Left kidney (tissue), 8 donors: ENCODE measurements at places on chromosomes 5 and 9. TPM values are rescaled to one million over a fixed set of nuclear protein-coding genes. Genes with fewer than 3 reads are reported as not detected.

Gene CCDC180
- polyA plus RNA-seq: 30.0 TPM

Gene C1QTNF2
- 0.73 TPM for polyA plus RNA-seq

Gene ZNF618
- 47.9 TPM for polyA plus RNA-seq

GRCh38 chr9:99414321-99414720 lies 192.2 kb downstream of the SEC61B start:
- DNase-seq: no peak

- DNase-seq: no peak
Observed at GRCh38 chr9:95556521-95556920, 39.8 kb upstream of the PTCH1 start.

DNA sequence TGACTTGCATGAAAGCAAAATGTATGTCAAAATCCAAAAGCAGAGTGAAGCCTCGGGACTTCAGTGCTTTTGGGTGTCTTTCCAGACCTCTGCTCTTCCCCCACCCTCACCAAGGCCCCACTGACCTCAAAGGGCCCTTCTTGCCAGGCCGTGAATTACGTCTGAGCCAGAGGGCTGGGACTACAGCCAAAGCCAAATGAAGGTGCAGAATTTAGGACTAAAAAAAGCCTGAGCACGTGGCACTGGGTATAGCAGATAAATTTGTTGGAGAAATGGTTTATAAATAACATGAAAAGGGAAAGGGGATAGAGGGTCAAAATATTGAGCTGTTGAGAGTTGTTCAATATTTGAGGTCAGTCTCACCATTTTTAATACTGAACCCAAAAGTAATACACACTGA lies 163.4 kb downstream of the GHR start:
- no peak for DNase-seq

DNA sequence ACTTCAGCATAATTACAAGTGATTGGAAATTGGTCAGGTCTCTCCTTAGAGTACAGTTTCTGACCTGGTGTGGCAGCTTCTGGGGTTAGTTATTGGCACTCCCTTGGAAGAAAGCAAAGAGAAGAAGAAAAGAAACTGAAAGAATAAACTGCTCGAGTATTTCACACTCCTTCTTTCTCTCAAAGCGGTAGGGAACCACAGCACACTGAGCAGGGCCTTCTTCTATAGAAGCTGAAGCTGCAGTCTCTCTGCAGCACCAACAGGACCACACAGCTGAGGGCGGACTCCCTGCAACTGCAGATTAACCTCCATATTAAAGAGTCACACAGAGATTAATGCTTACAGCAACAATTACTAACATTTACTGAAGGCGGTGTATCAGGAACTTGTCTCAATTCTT lies 152.0 kb downstream of the TRPM6 start:
- no peak for DNase-seq

GRCh38 chr5:91026466-91026865 lies 356.7 kb downstream of the ARRDC3 start:
- DNase-seq: no peak

DNA sequence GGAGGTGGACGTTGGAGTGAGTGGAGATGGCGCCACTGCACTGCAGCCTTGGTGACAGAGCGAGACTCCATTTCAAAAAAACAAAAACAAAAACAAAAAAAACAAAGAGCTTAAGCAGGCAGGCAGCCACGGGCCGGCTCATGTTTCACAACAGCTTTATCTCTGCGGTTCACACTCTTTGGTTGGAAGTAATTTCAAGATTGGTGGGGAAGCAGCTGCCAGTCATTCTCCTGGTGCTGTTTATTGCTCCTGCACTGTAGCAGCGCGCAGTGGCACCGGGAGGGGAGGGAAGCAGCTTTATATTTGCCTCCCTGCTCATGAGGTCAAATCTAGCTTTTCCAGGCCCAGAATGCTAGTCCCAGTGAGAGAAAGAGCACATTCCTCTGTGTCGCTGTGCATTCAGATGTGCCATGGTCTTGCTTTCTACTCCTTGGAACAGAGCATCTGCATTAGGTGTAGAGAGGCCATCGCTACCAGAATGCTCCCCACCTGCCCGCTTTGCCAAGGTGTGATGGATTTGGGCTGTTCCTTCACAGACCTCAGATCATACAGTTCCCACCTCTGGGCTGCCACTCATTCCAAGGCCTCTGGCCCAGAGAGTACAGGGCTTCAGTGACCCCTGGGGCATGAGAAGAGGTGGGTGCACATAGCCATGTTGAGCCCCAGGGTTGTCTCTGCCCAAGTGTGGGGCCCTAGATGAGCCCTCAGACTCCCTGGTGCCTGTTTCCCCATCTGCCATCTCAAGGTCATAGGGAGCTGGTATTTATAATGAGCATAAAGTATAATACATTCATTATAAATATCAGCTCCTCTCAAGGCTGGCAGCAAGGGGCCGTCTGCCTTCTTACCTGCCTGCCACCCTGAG lies 270.4 kb downstream of the MED10 start:
- no peak for DNase-seq

Gene C6
- polyA plus RNA-seq: 3.6 TPM

Gene SCGB3A2
- 0.73 TPM for polyA plus RNA-seq

Gene PCDHGB6
- polyA plus RNA-seq: 7.3 TPM

Gene NR6A1
- polyA plus RNA-seq: 1.7 TPM

Gene IFNA21
- polyA plus RNA-seq: not detected

Gene GRIN3A
- 1.9 TPM for polyA plus RNA-seq

Gene F2RL2
- polyA plus RNA-seq: 0.71 TPM

- no peak for DNase-seq
Observed at GRCh38 chr5:3269395-3270169, 326.1 kb upstream of the IRX1 start.

Gene C5orf52
- not detected for polyA plus RNA-seq

Gene KCNMB1
- polyA plus RNA-seq: 1.1 TPM

Gene SLC46A2
- polyA plus RNA-seq: 0.12 TPM

Gene FBP2
- polyA plus RNA-seq: 0.10 TPM

- no peak for DNase-seq
Observed at GRCh38 chr9:137552022-137552768, 516 bp downstream of the MRPL41 start.

Gene ANKRD18A
- polyA plus RNA-seq: 5.3 TPM

Gene C9orf152
- polyA plus RNA-seq: 0.45 TPM

Gene RNF183
- 5.1 TPM for polyA plus RNA-seq

GRCh38 chr9:14306672-14307660 lies 7.0 kb downstream of the NFIB start:
- no peak for DNase-seq

DNA sequence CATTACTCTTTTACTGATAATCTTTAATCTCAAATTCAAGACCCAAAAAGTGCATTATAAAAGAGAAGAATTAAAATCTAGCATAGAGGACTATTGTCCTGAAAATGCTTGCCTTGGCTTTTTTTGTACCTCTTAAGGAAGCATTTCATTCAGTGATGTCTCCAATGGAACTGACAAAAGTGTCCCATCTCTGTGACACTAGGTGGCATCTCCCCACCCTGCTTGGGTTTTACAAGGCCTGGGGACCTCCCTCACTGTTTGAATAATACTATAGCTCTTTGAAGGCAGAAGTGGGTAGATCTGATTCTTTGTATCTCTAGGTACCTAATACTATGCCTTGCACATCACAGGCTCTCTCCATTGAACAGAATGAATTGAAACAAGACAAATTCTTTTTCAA lies 180.6 kb downstream of the EPB41L4A start:
- no peak for DNase-seq

Gene ACSL6
- 1.4 TPM for polyA plus RNA-seq

DNA sequence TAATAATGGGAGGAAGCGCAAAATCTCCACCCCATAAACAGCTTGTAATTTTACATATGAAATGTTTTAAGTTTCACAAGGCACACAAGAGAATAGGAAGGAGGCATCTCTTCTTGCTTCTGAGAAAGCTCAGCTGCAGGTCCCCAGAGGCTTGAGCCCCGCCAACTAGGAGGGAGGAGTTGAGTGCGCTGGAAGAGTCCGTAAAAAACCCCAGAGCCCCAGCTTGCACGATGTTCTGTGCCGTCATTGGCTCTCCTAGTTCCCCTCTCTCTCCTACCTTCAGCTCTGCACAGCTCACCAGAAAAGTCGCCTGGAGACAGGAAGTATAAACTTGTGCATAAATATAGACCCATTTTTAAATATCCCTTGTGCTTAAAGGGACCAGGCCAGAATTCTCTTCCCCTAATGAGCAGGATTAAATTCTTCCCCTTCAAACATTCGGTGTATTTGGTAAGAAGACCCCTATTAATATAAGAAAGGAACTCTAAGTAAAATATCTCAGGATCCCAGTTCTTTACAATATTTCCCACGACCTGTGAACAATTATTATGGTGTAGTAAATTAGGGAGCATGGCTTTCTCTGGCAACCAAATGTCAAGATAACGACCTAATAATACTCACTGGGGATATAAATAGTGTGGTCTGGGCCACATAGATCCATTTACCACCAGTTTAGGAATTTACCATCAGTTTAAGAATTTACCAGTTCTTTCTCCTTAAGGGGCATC lies 13.7 kb downstream of the GLRX start:
- peak; percentile 36 for DNase-seq

Gene PDZD2
- 22.1 TPM for polyA plus RNA-seq

GRCh38 chr5:167939686-167940085 lies 351.8 kb upstream of the WWC1 start:
- DNase-seq: no peak

DNA sequence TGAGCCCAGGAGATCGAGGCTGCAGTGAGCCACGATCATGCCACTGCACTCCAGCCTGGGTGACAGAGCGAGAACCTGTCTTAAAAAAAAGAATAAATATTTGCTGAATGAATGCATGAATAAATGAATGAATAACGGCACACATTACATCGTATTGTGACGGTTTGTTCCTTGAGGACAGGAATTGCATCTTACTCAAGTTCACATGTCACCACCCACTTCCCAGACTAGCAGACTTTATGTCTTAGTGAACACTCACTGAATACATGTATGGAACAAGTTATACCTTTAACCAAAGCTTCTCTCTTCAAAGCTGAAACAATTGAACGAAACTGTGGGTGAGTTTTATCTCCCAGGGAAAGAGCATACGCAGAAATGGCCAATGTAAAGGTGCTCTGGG lies 53.2 kb upstream of the TRAF1 start:
- DNase-seq: no peak

DNA sequence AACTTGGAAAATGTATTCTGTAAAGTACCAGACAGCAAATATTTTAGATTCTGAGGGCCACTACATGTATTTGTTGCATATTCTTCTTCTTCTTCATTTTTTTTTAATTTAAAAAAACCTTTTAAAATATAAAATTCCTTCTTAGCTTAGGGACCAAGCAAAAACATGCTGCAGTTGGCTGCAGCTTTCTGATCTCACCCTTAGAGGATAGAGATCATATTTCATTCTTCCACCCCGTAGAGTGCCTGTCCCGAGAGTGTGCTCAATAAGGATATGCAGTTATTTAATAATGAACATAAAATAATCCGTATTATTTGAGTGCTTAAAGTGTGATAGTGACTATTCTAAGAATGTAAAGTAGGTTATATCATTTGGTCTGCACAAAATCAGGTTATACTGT lies 204.2 kb upstream of the CD180 start:
- DNase-seq: no peak
